Breast epithelium (tissue), 4 donors: ENCODE measurements at places on chromosomes 7 and 10.

- H3K4me3 ChIP-seq = no peak overlapping the region
- H3K4me1 ChIP-seq = no peaks in the 10 kb centered on the region
- no peak for DNase-seq
- H3K36me3 ChIP-seq = no peaks in the 10 kb centered on the region
- no peak overlapping the region for H3K27ac ChIP-seq
These were observed 8.2 kb upstream of the NKX6-2 start for GRCh38 chr10:132793871-132794849.

- H3K27me3 ChIP-seq = no peaks in the 10 kb centered on the region
- peak overlapping the region; percentile 92 for H3K27ac ChIP-seq
- peaks cover 10% of the 10 kb centered on the region for H3K4me1 ChIP-seq
- peak; percentile 80 for DNase-seq
These were observed 8.8 kb upstream of the GET4 start for GRCh38 chr7:867406-868188.

DNA sequence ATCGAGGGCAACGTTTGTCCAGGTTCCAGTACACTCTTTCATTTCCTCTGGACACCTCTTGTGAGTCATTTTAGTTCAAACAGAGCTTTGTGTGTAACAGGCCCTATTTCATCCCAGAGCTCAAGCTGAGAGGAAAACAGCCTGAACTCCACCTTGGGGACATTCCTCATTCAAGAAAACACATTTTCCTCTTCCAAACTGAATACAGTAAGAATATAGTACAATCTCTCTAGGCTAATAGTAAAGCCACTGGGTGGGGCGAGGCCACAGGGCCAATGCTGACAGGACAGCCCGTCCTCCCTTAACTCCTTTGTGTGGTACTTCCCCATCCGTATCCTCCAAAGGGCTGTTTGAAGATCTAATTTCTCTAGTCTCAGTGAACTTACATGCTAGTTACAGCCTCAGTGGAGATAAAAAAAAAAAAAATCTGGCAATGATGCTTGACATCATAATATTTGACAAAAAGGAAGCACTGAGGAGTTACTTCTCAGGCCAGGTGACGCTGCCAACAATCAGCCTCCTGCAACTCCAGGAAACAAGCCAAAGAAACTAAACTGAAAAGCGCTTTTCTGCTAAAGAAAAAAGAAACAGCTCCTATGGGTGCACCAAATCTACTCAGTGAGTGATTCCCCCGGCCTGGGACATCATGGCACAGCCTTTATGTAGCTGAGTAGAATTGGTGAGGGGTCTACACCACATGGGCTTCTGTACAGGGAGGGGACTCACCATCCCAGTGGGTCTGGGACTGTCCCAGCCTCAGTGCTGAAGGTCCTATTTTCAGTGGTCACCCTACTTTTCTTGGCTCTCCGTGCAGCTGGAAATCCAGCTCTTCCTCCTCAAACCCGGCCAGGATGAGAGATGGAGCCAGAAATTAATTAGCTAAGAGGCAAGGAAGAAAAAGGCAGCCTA, 238.2 kb upstream of the NEBL start:
- H3K27me3 ChIP-seq = no peaks in the 10 kb centered on the region
- H3K27ac ChIP-seq = peak overlapping the region; percentile 67
- DNase-seq = no peak

DNA sequence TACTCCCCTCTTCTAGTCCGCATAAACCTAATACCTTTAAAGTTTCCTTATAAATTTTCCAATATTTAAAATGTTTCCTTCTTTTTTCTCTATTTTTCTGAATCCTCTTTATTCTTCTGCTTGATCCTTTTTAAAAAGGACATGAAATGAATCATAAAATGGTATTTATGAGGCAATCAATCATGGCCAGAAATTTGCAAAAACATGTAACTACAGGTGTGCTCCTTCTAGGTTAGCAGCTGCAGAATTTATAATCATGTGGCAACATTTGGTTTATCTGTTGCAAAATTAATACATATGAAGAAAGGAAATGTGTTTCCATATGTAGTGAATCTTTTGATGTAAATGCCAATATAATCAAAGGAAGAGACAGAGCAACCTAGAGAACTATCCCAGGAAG, 1008.5 kb downstream of the ANKRD7 start:
- H3K27ac ChIP-seq = no peak overlapping the region
- no peak overlapping the region for H3K4me3 ChIP-seq
- no peaks in the 10 kb centered on the region for H3K4me1 ChIP-seq
- no peaks in the 10 kb centered on the region for H3K27me3 ChIP-seq

- H3K36me3 ChIP-seq = no peaks in the 10 kb centered on the region
- no peaks in the 10 kb centered on the region for H3K27me3 ChIP-seq
- no peak overlapping the region for H3K27ac ChIP-seq
- H3K4me3 ChIP-seq = no peak overlapping the region
These were observed 74.2 kb upstream of the HECW1 start for GRCh38 chr7:43038254-43038653.

DNA sequence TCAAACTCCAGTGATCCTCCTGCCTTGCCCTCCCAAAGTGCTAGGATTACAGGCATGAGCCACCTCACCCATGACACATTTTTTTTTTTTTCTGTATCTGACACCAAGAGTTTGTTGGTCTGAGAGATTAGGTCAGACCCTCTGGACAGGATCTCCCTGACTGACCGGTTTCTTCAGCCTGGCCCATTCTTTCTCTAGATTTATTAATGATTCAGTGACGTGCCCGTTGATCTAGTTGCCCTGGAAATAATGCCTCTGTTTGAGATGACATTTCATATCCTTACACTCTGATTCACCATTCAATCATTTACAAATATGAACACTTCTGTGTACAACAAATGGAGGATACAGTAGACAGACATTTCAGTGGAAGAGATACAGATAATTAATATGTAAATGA, 1.4 kb upstream of the ZNF212 start:
- H3K4me3 ChIP-seq = no peak overlapping the region
- H3K27ac ChIP-seq = no peak overlapping the region
- no peaks in the 10 kb centered on the region for H3K36me3 ChIP-seq
- no peaks in the 10 kb centered on the region for H3K27me3 ChIP-seq
- peaks cover 10% of the 10 kb centered on the region for H3K4me1 ChIP-seq

GRCh38 chr7:101743241-101743994, 74.0 kb upstream of the CUX1 start:
- peaks cover 34% of the 10 kb centered on the region for H3K27me3 ChIP-seq
- H3K4me3 ChIP-seq = peak overlapping the region; percentile 40
- H3K27ac ChIP-seq = no peak overlapping the region
- no peaks in the 10 kb centered on the region for H3K4me1 ChIP-seq

GRCh38 chr7:5679048-5679812, 102.2 kb downstream of the RNF216 start:
- no peak for DNase-seq
- H3K36me3 ChIP-seq = no peaks in the 10 kb centered on the region
- no peaks in the 10 kb centered on the region for H3K4me1 ChIP-seq
- no peaks in the 10 kb centered on the region for H3K27me3 ChIP-seq
- no peak overlapping the region for H3K4me3 ChIP-seq

GRCh38 chr10:18381679-18382078, 241.5 kb downstream of the CACNB2 start:
- no peak overlapping the region for H3K27ac ChIP-seq
- DNase-seq = no peak
- H3K4me1 ChIP-seq = no peaks in the 10 kb centered on the region
- H3K27me3 ChIP-seq = no peaks in the 10 kb centered on the region
- H3K36me3 ChIP-seq = no peaks in the 10 kb centered on the region

- H3K27me3 ChIP-seq = peaks cover 36% of the 10 kb centered on the region
- DNase-seq = no peak
- no peaks in the 10 kb centered on the region for H3K4me1 ChIP-seq
- H3K36me3 ChIP-seq = no peaks in the 10 kb centered on the region
- H3K4me3 ChIP-seq = no peak overlapping the region
These were observed 24.8 kb upstream of the ZNF735 start for GRCh38 chr7:64182036-64182790.

DNA sequence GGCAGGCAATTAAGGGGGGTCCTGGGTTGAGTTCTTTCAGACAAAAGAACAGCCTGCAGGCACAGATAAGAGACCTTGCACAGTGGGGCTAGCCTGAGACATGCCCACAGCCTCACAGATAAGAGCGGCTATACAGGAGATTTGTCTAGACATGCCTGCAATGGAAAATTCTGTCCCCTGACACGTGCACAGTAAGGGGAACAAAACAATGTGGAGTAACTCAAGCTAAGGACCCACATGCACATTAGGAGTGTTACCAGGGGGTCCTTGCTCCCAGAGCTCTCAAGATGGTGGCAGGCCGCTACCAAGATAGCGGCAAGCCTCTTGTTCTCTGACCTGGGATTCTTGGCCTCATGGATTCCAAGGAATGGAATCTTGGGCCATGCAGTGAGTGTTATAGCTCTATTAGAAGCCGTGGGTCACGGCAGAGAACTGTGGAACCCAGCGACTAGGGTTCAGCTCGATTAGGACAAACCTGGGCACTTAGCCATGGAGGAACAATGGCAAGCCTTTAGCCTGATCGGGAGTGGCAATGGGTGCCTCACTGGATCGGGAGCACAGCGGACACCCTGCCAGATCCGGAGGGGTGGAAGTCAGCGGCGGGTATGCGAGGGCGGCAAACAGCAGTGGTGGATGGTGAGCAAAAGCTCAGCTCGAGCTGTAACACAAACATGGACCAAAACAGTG, 196.9 kb downstream of the CCSER2 start:
- no peaks in the 10 kb centered on the region for H3K27me3 ChIP-seq
- no peak overlapping the region for H3K27ac ChIP-seq
- no peak for DNase-seq
- H3K36me3 ChIP-seq = no peaks in the 10 kb centered on the region
- no peaks in the 10 kb centered on the region for H3K4me1 ChIP-seq

- DNase-seq = no peak
- H3K27ac ChIP-seq = no peak overlapping the region
- no peaks in the 10 kb centered on the region for H3K4me1 ChIP-seq
- H3K36me3 ChIP-seq = no peaks in the 10 kb centered on the region
- no peaks in the 10 kb centered on the region for H3K27me3 ChIP-seq
- no peak overlapping the region for H3K4me3 ChIP-seq
These were observed 140.3 kb upstream of the TCF7L2 start for GRCh38 chr10:112809736-112810135.

DNA sequence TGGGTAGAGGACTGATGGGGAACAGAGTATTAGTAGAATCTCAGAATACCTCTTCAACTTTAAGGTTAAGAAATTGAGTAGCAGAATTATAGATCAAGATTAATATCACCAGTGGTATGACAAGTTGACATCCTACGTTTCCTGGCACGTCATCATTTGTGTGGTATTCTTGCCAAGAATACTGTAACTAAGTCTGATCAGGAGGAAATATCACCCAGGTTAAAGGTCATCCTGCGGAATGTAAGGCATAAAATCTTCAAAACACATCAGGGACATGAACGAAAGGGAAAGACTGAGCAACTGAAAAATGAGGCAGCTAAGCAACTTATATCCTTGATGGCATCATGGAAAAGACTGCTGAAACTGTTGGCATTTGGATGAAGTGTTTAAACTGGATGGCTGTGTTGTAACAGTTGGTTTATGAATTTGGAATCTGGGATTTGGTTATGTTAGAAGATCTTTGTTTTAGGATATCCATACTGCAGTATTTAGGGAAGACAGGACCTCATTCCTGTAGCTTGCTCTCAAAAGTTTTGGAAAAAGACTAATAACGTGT, 86.1 kb downstream of the TRIM24 start:
- no peak for DNase-seq
- H3K27me3 ChIP-seq = no peaks in the 10 kb centered on the region
- H3K27ac ChIP-seq = no peak overlapping the region
- H3K4me1 ChIP-seq = no peaks in the 10 kb centered on the region
- no peaks in the 10 kb centered on the region for H3K36me3 ChIP-seq

- no peak overlapping the region for H3K4me3 ChIP-seq
- H3K4me1 ChIP-seq = no peaks in the 10 kb centered on the region
- DNase-seq = no peak
- no peaks in the 10 kb centered on the region for H3K27me3 ChIP-seq
- H3K27ac ChIP-seq = no peak overlapping the region
These were observed 789.7 kb downstream of the GATA3 start for GRCh38 chr10:8844141-8844540.

GRCh38 chr10:15035385-15036301, 8.1 kb upstream of the OLAH start:
- no peak overlapping the region for H3K27ac ChIP-seq
- H3K36me3 ChIP-seq = no peaks in the 10 kb centered on the region
- H3K4me1 ChIP-seq = no peaks in the 10 kb centered on the region
- no peak for DNase-seq
- H3K27me3 ChIP-seq = no peaks in the 10 kb centered on the region
- H3K4me3 ChIP-seq = no peak overlapping the region

DNA sequence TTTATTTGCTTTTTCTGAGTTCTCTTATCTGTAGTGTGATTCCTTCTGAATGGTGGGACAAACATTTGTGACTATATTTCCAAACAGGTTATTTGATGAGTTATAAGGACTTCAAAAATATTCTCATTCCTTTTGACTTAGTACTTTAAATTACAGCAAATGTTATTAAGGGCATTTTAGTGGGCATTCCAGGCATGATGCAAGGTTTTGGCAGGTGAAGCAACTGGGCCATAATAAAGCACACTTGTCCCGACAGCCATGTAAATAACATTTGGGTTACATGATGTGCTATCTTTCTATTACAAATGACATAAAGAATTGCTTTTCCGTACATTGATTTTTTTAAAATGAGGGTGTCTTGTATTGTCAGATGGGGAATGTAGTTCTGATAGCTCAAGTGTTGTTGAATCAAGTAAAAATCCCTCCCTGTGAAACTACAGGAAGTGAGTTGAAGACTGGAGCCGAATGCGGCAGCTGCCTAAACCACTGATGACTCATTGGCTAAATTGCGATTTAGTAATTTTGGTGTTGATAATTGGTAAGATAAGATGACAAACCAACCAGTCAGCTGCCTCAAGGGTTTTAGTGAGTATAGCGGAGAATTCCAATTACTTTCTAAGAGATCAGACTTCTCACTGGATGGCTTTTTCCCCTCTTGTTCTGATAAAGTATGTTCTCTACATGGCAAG, 231.3 kb upstream of the NPY start:
- no peak overlapping the region for H3K27ac ChIP-seq
- H3K36me3 ChIP-seq = no peaks in the 10 kb centered on the region
- DNase-seq = no peak
- no peaks in the 10 kb centered on the region for H3K27me3 ChIP-seq

DNA sequence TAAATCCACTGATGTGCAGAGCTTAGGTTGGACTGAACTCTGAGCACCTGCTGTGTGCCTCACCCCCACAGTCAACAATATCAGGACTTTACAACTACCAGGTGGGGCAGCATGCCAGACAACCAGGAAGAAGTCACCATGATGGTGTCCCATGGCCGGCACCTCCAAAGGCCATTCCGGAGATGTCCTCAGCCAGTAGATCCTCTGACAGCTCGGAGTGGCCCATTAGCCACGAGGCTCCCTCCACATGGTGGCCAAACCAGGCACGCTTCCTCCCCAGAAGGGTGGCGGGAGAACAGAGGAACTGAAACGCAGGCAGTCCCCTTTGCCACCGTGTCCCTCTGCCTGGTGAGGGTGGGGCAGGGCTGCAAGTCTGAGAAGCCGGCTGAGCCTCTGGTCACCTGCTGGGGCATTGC, 390.0 kb downstream of the TNS3 start:
- no peaks in the 10 kb centered on the region for H3K36me3 ChIP-seq
- DNase-seq = no peak
- no peak overlapping the region for H3K27ac ChIP-seq
- no peaks in the 10 kb centered on the region for H3K27me3 ChIP-seq
- no peaks in the 10 kb centered on the region for H3K4me1 ChIP-seq

GRCh38 chr7:300546-301290, 10.7 kb downstream of the FOXL3 start:
- H3K4me1 ChIP-seq = no peaks in the 10 kb centered on the region
- DNase-seq = no peak
- peaks cover 3% of the 10 kb centered on the region for H3K27me3 ChIP-seq
- H3K27ac ChIP-seq = no peak overlapping the region
